ENCODE measurements at places on chromosomes 12 and 14. TPM values are rescaled to one million over a fixed set of nuclear protein-coding genes. Genes with fewer than 3 reads are reported as not detected.

- H3K4me1 ChIP-seq, result peaks cover 23% of the 10 kb centered on the region
- DNase-seq, result no peak
- no peaks in the 10 kb centered on the region for H3K36me3 ChIP-seq
- H3K27me3 ChIP-seq, result no peaks in the 10 kb centered on the region
Observed at GRCh38 chr14:102528431-102529170, 19.0 kb upstream of the ANKRD9 start.

DNA sequence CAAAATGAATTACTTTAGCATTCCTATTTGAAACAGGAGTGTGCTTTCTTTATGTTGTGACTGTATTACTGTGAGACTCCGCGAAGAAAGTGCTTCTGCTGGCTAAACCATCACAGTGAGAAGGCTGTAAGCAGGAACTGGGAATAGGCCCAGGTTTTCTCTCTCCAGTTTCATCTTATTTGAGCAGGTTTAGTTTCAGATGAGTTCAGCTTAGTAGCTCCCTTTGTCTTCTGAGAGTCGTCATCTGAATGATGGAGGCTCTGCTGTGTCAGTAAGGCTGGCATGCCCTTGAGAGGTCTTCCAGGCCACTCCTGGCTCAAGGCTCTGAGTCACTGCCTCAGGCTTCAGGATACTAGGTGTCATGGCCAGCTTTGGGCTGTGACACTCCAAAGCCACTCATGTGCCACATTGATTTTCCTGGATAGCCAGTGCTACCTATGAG, 205.6 kb upstream of the RGS6 start:
- no peak overlapping the region for H3K4me3 ChIP-seq
- DNase-seq, result no peak
- H3K4me1 ChIP-seq, result peaks cover 8% of the 10 kb centered on the region

GRCh38 chr14:28468191-28469151, 298.1 kb upstream of the FOXG1 start:
- H3K27me3 ChIP-seq, result no peaks in the 10 kb centered on the region
- no peak overlapping the region for H3K27ac ChIP-seq
- H3K36me3 ChIP-seq, result no peaks in the 10 kb centered on the region
- H3K4me3 ChIP-seq, result no peak overlapping the region

The KRT73 gene
- 0.10 TPM for total RNA-seq

Data from spinal cord (tissue), 10 donors.